Cerebellar cortex (tissue), 1 donor: ENCODE measurements at places on chromosomes 1 and 21.

DNA sequence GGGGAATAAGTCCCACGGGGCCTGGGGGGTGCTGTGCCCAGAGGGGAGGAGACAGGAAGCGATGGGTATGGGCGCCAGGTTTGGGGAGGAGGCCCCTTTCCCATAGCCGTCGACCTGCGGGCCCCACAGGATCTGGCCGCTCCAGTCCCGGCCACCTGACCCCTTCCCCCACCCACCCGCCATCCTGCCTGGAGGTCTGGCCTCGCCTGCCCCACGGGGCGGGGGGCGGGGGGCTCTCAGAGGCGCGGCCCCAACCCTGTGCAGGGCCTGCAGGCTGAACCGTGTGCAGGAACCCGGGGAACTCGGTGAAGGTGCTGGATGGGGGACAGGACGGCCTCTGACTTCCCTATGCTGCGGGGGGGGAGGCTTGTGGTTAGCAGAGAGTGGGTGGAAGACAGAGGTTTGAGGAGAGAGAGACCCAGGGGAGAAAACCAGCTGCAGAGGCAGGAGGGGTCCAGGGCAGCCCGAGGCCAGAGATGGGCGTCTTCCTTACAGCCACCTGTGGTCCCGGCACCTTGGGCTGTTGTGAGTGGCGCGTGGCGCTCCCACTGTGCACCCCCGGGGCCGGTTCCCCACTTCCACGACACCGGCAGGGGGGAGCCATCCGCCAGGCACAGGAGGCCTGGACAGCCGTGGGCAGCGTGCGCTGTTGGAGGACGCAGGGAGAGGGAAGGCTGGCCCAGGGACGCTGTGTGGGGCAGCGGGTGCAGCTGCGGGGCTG, 2.5 kb upstream of the TNFRSF18 start:
- no peak for DNase-seq

DNA sequence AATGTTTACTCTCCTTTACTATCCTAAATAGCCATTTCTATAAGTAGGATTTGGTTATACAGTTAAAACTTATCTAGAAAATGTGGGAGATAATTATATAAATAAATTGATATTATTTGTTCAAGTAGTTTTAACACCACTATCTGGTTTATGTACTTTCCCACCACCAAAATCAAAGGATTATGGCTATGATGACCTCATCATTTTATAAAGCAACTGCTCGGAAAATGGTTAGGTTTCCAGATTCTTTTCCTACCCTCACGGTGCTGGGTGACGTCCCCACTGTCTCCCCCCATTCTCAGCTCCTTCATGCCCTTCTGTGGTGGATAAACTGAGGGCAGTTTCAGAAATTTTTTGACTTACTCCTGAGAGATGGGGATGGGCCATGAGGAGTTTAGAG, 1011.8 kb upstream of the ADGRL4 start:
- DNase-seq, result no peak

GRCh38 chr1:9510130-9510529, 29.1 kb upstream of the SLC25A33 start:
- no peak for DNase-seq

DNA sequence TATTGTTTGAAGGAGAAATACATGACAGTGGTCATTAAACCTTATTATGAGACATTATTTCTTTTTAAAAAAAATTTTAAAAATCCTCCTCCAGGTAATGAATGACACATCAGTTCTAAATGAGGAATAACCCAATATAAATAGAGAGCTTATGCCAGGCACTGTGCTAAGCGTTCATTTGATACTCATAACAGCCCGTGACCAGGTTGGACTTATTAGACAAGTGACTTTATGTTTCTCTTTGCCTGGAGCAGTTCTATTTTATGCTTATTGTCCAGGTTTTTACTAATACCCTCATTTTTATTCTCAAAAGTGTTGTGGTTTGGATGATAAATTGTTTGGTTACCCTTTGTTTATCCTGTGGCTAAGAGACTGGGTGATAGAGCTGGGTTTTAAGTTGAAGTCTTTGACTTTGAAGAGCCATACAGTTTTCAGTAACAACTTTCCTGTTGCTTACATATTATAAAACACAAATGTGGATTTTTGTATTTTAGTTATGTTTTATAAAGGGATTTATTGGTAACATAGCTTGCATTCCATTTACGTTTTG, 84.2 kb downstream of the RABGAP1L start:
- DNase-seq, result no peak

GRCh38 chr21:35400233-35400939, 351.3 kb upstream of the RUNX1 start:
- peak; percentile 52 for DNase-seq

DNA sequence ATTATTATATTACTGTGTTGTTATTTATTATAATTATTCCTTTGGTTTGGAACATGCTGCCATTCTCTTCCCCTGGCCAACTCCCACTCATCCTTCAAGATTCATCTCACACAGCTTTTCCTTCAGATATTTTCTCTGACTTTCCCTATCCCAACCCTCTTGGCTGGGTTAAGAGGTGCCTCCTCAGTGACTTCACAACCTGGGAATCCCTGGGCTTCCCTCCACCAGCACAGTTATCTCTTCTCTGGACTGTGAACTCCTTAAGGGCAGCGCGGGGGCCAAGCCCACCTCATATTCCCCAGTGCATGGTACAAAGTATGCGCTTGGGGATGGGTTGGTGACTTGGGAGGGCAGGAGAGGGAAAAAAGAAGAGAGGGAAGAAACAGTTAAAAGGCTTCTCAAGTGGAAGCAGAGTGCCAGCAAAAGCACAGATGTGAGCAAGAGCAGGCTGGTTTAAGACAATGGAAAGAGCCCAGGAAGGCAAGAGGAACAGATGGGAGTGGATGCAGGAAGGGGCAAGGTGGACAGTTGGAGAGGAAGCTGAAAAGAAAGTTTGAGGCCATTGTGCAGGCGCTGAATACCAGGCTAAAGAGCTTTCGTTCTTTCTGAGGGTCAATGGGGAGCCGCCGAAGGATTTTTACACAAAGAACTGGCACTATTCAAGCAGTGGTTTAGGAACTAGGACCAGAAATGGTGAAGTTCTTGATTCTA, 132.3 kb downstream of the BEND5 start:
- DNase-seq, result no peak

GRCh38 chr1:209875515-209875914, 47.7 kb downstream of the UTP25 start:
- peak; percentile 95 for DNase-seq

- DNase-seq, result no peak
Measured at GRCh38 chr1:151026460-151026859, 9.9 kb upstream of the BNIPL start.

DNA sequence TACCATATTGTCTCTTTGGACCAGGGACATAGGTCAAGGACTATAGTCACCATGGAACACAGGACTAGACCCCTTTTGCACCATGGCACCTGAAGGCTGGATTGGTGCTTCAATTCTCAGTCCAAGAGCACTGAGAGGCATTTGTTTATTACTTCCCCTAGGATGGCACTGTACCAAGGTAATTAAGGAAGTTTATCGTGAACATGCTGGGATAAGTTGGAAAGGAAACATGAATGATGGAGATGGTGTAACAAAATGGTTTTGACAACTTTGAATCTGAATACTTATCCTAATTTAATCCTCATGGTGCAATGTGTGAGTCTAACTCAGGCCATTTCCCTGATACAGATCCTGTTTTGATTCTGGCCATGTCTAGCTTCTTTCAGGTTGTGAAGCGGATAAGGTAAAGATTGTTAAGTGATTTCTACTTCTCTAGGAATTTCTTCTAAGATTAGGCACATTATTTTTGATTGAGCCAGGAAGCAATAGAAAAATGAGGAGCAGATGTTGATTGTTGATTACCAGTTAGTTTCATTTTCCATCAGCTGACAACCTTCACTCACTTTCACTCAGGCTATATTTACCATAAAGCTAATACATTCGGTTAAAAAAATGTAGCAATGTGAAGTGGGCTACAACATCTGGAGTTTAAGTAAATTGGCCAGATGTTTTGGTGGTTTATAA, 37.3 kb upstream of the SIPA1L2 start:
- no peak for DNase-seq

- DNase-seq, result no peak
Measured at GRCh38 chr21:35579520-35580293, 480.6 kb downstream of the SETD4 start.

DNA sequence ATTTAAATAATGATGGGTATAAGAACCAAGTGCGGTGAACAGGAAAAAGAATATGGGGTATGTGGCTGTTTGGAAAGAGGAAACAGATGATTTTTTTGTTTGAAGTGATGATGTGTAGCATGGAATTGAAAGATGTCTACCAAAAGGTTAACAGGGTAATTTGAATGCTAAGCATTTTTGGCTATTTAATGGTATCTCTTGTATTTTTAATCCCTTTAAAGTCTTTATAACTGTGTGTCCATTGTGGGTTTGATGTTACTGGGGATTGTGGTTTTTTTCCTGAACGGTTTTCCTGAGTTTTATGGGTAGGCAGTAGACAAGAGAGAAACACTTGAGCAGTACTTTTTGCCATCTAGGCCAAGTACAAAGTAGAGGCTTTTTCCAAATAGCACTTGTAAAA, 63.2 kb downstream of the PRDM2 start:
- DNase-seq, result no peak

DNA sequence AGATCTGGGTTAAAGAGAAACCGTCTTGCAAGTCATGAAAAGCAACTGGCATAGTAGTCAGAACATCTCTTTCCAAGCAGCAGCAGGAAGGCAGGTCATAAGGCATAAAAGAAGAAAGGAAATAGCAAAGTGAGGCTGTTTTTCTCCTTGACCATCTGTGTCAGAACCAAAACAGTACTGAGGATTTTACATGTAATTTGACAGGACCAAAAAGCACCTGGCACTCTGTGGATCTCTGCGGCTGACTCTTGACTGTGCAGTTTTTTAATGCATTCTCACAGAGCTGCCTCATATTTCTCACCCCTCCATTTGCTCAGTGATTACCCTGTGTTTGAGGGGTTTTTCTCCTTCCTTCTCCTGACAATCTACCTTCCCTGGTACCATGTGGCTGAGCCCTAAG, 17.7 kb downstream of the TBX15 start:
- DNase-seq, result no peak

GRCh38 chr1:212671342-212672031, 28.2 kb downstream of the BATF3 start:
- DNase-seq, result no peak

DNA sequence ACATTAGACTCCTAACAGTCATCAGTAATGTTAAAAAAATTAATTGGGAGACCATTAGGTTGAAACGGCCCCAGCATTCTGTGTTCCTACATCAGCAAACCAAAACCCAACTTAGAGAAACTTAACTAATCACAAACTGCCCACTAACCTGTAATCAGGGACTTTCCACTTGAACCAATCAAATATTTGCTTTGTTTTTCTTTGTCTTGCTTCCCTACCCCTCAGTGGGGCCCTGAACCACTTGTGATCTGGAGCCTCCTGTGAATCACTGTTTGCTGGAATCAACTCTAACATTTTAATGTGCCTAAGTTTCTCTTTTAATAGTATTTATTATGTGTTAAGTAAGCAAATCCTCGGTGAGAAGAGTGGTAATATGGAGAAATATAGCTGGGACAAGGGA, 64.0 kb downstream of the ABCA4 start:
- no peak for DNase-seq
